CD4-positive, alpha-beta T cell treated with Interleukin-6 at 100 ng/mL for 8 hours (primary cell): ENCODE measurements at places on chromosomes 5 and 9.
A peak's percentile ranks its signal among the peaks of the same experiment; 100 is the strongest.

GRCh38 chr5:137086342-137086741 lies 412.8 kb downstream of the SPOCK1 start:
- DNase-seq: no peak

DNA sequence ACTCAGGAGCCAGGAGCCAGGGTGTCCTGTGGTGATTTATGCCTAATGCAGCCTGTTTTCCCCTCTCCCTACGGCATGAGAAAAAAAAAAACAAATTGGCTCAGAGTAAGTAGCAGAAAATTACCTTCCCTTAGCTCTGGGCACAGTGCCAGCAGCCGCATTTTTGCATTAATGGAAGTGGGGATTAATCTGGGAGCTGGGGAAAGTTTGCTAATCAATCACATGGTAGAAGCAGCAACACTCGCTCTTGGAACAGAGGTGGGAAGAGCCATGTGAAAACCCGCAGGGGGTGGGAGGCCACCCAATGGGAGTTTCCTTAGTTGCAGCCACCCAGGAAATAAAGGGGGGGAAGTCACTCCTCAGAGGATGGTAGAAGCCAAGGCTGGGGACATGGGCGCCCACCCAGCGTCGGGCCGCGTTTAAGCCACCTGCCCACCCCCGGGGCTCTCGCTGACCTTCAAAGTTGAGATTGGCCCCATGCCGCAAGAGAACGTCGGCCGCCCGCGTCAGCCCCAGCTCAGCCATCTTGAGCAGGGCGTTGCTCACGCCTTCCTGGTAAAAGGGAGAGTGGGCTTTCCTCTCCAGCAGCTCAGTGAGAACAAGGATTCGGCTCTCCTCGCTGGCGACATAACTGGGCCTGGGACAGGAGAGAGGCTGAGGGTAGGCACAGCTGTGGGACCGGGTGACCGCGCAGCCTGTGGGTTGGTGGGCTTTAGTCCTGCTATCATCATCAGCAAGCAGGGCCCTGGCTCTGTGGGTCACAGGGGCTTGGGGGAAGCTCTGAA lies 1.7 kb downstream of the ASB6 start:
- DNase-seq: no peak

GRCh38 chr5:138037271-138037670 lies 4.4 kb upstream of the FAM13B start:
- DNase-seq: no peak

DNA sequence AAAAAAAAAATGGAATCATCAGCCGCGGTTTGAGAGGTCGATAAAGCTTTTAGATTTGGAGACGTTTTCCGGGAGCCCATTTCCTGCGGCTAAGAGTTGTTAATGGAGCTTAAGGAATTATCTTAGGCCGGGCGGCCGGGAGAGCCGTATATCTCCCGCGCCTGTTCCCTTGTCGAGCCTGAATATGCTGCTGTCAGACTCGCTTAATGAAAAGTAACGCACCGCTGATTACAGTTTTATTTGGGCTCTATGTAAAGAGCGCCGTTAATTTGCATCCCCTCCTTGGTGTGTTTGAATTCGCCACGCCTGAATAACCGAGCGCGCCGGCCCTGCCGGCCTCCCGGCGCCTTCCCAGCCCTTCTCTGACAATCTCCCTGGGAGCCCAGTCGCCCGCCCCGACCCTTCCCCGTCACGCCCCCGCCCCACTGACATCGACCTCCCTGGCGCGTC lies 7.9 kb downstream of the IRX4 start:
- DNase-seq: no peak

- DNase-seq: no peak
Measured at GRCh38 chr5:103667068-103667467, 104.5 kb upstream of the NUDT12 start.

GRCh38 chr9:84054341-84055010 lies 73.9 kb downstream of the RMI1 start:
- no peak for DNase-seq

DNA sequence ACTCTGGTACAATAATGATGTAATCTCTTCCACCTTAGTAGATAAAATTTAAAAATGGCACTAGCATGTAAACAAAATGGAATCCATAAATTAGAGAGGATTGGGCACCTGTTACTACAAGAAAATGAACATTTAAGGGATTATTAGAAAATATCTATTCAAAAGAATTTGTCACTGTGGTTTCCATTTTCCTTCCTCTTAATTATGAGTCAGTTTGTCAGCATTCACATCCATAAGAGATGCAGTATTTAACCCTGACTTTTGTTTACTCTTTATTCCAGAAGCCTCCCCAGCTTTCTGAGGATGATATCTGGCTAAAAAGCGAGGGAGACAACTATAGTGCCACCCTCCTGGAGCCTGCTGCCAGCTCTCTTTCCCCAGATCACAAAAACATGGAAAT lies 72.1 kb downstream of the C9orf152 start:
- no peak for DNase-seq

GRCh38 chr5:96340357-96340756 lies 92.7 kb downstream of the PCSK1 start:
- no peak for DNase-seq

- DNase-seq: no peak
Measured at GRCh38 chr5:79794347-79794746, 104.7 kb downstream of the CMYA5 start.

GRCh38 chr9:128148509-128149000 lies 698 bp upstream of the LCN2 start:
- DNase-seq: no peak

DNA sequence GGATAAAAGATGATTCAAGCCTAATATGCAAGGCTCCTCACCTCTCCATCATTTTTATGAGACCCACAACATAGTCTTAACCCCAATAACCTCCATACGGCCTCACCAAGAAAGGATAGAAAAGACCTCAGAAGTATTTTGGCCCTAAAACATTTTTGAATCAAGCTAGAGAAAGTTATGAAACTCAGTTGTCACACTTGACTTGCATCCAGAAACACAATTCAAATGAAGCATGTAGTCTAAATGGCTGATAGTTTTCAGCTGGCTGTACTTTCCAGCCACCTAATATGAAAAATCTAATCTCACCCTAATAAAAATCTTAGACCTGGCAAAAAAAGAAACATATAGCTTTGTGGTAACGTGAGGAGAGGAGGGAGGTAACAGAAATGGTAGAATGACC lies 116.1 kb downstream of the ARL15 start:
- no peak for DNase-seq

DNA sequence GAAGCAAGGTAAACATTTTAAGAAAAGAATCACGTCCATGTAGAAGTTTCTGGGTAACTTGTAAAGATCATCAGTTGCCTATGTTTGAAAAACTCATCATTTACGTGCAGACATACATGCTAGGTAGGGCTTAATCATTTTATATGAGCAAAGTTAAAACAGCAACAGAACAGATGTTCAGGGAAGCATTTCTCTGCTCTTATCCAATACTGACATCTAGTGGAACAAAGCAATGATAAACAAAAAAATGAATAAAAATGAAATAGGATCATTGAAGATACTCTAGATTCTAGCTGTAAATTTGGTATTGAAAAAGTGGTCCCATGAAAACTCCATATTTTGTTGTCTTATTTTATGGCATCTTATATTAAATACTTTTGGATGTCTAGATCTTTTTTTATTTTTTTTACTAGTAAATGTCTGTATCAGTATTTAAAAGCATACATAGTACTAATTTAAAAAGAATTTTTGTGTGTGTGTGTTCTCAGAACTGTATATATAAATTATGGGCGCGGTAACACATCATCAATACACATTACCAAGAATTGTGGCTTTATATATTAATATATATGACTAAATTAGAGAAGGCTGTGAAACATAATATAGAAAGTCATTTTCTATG lies 1050.2 kb downstream of the CDH12 start:
- DNase-seq: no peak

DNA sequence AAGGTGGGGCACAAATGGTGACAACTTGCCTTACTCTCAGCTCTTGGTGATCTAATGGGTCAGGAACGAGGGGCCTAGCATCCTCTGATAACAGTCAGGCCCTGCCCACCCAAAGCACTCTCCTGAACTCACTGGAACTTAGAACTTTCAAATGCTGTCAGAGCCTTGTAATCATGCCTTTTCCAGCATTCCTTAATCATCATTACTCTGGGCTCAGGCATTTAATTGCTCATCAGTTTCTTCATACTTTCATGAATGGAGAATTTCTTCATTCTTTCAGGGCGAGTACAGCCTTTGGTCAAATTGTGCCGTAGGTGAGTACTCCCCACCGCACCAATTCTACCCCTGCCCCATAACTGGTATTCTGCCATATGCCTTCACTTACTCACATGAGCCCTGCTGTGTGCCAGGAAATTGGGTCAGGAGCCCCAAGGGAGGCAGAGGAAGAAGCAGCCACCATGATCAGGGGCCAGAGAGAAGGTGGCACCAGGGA lies 30.2 kb upstream of the DUSP1 start:
- DNase-seq: no peak

DNA sequence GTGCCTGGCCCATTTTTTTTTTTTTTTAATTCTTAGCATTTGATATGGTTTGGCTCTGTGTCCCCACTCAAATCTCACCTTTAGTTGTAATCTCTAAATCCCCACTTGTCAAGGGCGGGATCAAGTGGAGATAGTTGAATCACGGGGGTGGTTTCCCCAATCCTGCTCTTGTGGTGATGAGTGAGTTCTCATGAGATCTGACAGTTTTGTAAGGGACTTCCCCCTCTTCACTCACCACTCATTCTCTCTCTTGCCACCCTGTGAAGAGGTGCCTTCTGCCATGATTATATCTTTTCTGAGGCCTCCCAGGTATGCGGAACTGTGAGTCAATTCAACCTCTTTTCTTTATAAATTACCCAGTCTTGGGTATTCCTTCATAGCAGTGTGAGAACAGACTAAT lies 27.2 kb downstream of the NDUFAF2 start:
- DNase-seq: no peak

GRCh38 chr5:167730121-167730520 lies 561.3 kb upstream of the WWC1 start:
- DNase-seq: no peak

DNA sequence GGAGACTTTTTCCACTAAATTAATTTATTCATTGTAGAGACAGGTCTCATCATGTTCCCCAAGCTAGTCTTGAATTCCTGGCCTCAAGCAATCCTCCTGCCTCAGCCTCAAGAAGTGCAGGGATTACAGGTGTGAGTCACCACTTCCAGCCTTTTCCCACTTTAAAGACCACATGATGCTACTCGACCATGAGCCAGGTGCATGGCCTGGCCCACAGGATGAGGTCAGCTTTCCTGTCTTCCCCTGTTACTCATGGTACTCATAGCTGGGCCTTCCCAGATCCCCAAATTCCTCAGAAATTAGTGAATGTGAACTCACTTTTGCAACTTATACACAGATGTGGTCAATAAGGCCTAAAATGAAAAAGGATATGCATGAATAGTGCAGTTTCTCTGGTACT lies 395.9 kb downstream of the SEMA5A start:
- DNase-seq: no peak

DNA sequence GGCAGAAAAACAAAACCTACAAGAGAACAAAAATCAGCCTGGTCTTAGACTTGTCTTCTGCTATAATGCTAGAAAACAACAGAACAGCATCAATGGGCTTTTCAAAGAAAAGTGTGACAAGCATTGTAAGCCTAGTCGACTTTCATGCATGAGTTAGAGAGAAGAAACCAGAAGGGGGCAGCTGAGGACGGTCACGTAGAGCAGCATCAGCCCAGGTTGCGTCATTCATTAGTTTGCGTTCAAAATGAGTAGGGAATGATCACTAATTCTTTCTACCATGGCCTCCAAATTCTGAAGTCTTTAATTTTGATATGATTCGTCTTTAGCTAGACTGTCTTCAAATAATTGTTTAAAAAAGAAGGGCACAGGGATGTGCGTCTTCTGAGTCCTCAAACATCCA lies 4.7 kb upstream of the ISCA1 start:
- DNase-seq: peak; percentile 16

DNA sequence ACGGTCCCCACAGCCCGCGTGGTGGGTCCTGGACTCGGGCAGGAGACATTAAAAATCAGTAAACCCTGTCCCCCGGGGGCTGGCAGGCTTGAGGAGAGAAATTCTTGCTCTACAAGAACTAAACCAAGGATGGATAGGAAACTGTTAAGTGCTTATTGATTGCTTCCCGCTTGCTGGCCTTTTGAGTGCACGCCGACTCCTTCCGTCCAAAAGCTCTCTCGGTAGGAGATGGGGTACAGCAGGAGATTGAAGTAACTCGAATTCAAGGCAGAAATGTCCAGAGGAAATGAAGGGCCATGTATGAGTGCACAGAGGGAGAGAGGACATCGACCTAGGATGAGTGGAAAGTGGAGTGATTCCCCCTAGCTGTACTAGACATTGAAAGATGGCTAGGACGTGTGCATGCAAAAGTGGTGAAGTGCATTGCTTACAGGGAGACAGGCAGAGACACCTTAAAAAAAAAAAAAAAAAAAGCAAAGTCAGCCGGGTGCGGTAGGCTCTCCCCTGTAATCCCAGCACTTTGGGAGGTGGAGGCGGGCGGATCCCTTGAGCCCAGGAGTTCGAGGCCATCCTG lies 923 bp downstream of the RECK start:
- no peak for DNase-seq

DNA sequence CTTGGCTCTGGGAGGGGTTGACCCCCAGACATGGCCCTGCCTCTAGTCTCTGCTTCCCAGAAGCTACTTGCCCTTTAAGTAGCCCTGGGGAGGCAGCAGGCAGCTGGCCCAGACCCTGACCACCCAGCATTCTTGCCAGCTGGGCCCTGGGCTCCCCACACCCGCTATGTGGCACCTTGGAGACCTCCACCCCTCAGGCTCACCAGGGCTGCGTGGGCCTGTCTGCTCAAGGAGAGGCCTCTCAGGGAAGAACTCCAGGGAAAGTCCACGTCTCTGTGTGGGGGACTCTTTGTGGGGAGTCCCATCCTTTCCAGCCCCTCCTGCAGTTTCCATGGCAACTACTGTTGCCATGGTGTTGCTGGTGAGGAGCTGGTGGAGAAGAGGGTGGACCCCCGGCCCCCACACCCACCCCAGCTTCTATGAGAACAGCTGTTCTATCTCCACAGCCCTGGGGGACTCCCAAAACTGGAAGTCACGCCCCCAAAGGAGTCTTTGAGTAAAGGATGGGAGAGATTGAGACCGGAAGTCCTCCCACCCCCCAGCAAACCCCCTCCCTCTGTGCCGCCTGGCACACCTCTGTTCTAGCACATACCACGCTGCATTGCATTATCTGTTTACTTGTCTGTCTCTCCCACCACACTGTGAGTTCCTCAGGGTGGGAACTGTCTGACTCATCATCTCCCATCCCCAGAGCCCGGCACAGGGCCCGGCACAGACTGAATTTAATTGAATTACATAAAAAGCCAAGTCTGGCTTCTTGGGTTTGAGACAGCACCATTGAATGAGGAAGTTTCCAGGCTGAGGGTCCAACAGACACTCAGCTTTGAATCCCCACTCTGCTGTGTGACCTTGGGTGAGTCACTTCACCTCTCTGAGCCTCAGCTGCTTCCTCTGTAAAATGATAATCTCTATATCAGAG lies 12.6 kb downstream of the DNM1 start:
- no peak for DNase-seq

GRCh38 chr5:41574391-41574790 lies 64.0 kb upstream of the PLCXD3 start:
- DNase-seq: no peak

GRCh38 chr5:146632620-146633322 lies 116.8 kb upstream of the GPR151 start:
- DNase-seq: no peak
